ENCODE measurements at places on chromosomes 13 and 19.

GRCh38 chr19:38662537-38663155 lies 15.2 kb downstream of the ACTN4 start:
- DNase-seq: no peak

GRCh38 chr19:55717251-55717650 lies 21.0 kb downstream of the NLRP9 start:
- no peak for DNase-seq

GRCh38 chr13:111792956-111793355 lies 274.0 kb upstream of the SOX1 start:
- DNase-seq: no peak

- no peak for DNase-seq
Measured at GRCh38 chr19:10305139-10305806, 4.3 kb downstream of the ZGLP1 start.

DNA sequence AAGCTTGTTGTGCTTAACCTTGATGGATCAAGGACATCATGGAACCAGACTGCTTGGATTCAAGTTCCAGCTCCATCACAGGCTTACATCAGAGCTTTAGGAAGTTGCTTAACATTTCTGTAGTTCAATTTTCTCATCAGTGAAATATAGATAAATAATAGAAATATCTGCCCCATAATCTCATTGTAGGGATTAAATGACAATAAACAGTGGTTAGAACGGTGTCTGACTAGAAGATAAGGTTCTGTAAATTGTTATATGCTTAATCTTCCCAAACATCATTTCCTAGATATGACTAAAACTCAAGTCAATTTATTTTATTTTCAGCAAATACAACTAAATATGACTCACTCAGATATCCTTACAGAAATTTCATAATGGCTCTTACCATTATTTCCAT lies 83.5 kb downstream of the SLITRK1 start:
- no peak for DNase-seq

DNA sequence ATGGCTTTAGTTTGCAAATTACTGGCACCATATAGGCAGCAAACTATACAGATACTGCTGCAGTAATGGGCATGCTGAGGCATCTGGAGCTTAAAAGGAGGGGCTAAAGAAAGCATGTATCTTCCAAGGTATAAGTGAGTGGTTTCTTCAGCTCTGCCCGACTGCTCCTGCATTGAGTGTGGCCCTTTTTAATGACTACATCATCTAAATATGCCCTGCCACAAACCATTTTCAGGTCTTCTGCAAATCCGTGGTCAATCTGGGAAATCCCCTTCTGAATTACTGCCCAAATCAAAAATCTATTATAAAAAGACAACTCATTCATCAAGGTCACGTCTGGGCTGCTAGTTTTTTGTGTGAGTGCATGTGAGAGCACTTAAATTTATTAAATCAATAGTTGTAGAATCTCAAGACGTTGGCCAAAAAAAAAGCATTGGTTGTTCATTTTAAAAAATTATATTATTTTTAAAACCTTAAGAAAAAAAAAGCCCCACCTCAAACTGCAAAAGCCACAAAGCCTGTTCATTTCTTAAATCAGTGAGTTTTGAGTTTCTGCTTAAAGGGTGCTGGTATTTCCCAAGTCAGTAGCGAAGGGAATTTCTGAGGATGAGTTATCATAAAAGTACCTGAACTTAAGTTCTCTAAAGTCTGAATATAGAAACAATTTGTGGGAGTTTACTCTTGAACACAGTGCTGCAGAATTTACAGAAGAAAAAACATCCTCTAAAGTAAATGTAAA lies 16.3 kb downstream of the LCP1 start:
- DNase-seq: no peak
